ENCODE measurements at places on chromosomes 16 and 17. TPM values are rescaled to one million over a fixed set of nuclear protein-coding genes. Genes with fewer than 3 reads are reported as not detected.

- DNase-seq, result no peak
Observed at GRCh38 chr17:50107790-50108414, 12.8 kb downstream of the PDK2 start.

- DNase-seq, result peak; percentile 86
Observed at GRCh38 chr17:491086-492021, 138.7 kb upstream of the RPH3AL start.

GRCh38 chr16:15822957-15823356 lies 33.9 kb downstream of the MYH11 start:
- DNase-seq, result no peak

Gene TRAF4
- 32.2 TPM for total RNA-seq

Gene FSCN2
- total RNA-seq, result 0.28 TPM

Measured in neural progenitor cell (in vitro differentiated cells).